ENCODE measurements at places on chromosomes 16 and 17.

DNA sequence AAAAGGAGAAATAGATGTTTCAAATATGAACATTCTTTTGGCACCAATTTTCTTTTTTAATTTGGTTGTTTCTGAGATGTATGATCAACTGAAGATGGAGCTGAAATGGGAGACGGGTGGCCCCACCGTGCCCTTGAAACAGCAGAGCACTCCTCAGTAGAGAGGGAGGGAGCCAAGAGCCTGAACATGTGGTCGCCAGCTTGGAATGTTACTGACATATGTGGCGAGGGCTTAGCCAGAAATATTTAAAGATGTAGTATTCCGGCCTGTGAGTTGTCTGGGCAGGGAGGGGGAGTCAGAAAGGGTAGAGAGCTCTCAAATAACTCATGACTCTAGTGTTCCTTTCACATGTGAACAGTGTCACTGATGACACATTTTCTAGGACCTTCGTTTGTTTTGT, 13.3 kb upstream of the MRC2 start:
- no peak for DNase-seq

DNA sequence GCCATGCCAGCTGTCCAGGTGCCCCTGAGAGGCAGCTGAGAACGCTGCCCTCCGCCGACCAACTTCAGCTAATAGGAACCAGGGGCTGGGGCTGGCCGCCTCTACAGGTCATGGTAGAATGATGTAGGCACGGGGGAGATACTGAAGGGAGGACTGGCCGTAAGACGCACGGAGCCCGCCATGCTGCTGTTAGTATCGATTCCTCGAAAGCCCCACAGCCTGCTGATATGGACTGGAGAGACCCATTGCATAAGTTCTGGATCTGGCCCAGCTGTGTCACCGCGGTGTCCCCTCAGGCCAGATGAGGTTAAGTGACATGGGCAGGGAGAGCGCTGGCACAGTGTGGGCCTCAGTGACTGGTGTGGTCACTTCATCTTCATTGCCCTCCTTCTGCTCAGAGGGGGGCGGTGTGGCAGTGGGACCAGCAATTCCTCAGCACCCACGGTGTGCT, 75.6 kb downstream of the AMFR start:
- DNase-seq: no peak

DNA sequence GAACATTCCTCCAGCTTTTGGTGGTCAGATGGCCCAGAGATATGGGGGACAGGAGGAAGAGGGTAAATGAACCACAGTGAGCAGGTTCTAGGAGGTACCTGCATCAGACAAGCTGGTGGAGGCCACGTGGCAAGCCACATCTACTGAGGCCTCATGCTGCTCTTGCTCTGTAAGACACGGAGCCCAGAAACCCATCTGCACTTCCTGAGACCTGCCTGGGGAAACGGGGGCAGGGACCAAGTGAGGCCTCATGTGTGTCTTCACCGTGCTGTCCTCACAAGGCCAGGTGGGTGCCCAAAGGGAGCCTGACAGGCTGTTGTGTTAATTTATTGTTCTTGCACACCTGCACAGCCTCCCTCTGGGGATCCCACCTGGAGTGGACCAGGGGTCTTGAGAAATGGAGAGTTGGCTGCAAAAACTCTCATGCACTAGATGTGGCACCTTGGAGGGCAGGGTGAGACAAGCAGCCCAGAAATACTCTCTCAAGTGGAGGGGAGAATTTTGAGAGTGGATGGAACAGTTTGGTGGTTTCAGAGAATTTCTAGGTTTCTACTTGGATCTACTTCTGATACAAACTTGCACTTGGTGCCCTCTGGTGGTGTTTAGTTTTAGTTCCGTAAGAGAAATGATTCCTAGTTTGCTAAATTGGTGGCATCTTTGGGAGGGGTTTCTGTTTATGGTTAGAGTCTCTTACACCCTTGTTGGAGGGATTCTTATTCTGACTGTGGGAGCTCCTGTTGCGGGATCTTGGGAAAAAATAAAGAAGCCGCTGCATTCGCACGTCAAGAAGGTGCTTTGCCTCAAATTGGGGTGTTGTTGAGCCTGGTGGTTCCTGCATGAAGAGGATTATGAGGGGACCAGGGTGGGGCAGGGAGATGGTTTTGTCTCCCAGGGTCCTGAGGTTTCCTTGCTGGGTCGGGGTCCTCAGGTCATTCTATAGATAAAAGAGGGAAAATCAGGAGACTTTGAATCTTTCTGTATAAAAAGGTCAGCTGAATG, 47.5 kb downstream of the SLC6A2 start:
- DNase-seq: peak; percentile 4

GRCh38 chr16:24996301-24996700, 18.9 kb downstream of the ARHGAP17 start:
- no peak for DNase-seq

GRCh38 chr16:82135844-82136243, 34.2 kb downstream of the MPHOSPH6 start:
- no peak for DNase-seq

DNA sequence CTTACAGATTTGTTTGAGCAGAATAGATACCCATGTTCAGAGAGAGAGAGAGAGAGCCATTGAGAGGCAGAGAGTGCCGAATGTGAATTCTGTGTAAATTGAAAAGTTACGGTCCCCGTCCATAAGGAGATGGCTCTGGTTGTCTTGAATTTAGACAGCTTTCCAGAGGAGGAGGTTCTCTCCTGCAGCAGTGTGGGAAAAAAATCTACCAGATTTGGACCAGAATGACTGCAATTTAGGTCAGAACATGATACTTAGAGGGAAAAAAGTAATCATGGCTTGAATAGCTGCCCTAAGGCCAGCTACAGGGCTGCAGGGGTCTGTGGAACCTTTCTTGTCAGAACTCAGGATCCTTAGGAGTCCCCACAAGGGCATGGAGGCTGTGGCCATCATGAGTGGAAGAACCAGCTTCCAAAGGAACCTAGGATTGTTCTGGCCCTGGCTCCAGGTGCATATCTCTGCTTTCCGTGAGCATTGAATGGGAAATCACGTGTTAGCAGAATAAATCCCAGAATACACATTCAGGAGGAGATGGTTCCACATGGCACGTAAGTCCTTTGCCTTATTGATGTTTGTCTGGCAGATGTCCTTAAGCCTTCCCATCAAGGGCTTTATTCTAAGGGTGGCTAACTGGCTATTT, 13.0 kb downstream of the PITPNC1 start:
- DNase-seq: peak; percentile 49

GRCh38 chr17:81453712-81454111, 58.5 kb downstream of the BAHCC1 start:
- no peak for DNase-seq

DNA sequence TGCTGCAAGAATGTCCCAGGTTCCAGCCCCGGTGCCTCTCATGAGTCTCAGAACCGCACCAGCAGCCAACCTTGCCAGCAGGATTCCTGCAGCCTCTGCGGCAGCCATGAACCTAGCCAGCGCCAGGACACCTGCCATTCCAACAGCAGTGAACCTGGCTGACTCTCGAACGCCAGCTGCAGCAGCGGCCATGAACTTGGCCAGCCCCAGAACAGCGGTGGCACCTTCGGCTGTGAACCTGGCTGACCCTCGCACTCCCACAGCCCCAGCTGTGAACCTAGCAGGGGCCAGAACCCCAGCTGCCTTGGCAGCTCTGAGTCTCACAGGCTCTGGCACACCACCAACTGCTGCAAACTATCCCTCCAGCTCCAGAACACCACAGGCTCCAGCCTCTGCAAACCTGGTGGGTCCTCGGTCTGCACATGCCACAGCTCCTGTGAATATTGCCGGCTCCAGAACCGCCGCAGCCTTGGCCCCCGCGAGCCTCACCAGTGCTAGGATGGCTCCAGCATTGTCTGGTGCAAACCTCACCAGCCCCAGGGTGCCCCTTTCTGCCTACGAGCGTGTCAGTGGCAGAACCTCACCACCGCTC, 9.8 kb downstream of the ELOB start:
- no peak for DNase-seq

GRCh38 chr16:69852815-69853214, 90.7 kb downstream of the WWP2 start:
- DNase-seq: no peak

DNA sequence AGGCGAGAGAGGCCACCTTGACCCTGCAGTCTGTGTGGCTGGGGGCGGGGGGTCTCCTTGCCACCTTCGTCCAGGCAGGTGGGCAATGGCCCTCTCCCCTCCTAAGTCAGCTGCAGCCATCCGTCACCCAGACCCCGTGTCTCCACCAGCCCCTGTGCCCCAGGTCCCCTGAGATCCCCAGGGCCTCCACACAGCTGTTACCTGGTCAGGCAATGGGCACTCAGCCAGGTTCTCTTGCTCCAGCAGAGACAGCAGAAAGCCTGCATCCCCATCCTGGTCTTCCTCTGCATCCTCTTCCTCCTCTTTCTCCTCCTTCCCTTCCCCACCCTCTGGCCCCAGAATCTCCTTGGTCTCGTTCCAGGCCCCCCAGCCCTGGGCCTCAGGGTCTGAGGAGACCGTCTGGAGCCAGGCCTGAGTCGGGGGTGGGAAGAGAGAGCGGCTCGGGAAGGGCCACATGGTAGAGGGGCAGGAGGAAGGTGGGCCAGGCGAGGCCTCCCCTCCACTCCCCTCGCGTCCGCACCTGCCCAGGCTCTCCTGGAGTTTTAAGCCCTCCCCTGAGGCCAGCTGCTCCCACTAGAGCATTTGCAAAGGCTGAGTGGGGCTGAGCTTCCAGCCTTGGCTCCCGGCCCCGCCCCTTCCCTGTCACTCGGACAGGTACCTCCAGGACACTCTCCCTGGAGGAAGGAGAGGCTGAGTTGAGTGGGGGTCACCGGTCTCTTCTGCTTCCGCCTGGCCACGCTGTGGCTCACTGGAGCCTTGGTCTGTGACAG, at the start of gene PABPN1L:
Gene PABPN1L (minus strand): TSS at position 510 of the 770 bp plus-strand sequence. CDS start 54 bp downstream, at position 456.
- DNase-seq: no peak

GRCh38 chr17:17874478-17874877, 37.7 kb upstream of the SREBF1 start:
- DNase-seq: no peak

- no peak for DNase-seq
Measured at GRCh38 chr17:40796846-40797245, 2.9 kb downstream of the KRT28 start.

- DNase-seq: no peak
Measured at GRCh38 chr17:31877341-31877740, 18.3 kb upstream of the COPRS start.

DNA sequence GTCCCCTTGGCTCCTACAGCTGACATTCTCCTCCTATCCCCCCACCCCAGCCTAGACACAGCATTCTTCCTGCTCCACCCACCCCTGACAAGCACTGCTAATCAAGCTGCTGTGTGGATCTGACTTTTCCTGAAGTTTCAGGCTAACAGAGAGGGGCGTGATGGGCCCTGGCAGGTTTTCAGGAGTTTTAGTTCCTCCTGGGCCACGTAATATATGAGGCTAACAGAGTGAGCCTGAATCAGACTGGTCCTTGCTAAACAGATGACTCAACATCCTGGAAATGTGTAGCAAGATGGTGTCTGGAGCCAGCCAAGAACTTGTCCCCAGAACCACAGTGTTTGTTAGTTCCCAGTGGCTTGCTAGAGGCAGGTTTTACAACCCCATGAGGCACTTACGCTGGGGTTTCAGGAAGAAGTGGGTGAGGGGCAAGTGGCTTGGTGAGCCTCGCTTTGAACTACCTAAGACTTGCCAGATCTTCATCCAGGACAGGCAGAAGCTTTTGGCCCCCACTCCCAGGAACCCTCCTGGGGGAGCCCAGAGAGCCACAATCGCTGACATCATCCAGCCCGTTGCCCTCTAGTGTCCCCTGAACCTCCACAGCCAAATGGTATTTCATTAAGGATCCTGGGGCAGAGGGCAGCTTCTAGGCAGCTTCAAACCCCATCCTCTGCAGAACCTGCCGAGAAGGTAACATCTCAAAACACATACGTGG, 15.9 kb downstream of the TMEM92 start:
- DNase-seq: no peak

DNA sequence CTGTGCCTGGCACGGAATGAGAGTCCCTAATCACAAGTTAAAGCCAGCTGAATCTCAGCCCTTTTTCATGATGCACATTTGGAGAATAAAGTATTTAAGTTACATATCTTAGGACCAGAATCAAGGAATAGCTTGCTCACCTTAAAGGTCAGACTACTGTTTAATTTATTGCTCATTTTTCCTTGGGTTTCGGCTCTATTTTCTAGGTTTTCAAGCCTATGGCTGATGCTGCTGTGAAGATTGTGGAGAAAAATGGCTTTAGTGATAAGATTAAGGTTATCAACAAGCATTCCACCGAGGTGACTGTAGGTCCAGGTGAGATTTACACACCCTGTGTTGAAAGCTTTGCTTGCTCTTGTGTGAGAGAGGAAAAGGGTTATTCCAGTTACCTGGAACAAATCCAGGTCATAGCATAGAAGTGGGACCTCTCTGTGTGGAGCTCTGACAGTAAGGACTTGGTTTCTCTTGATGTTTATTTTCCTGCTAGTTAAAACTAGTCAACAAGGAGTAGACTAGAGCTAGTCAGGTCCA, 18.1 kb downstream of the PRMT7 start:
- no peak for DNase-seq

DNA sequence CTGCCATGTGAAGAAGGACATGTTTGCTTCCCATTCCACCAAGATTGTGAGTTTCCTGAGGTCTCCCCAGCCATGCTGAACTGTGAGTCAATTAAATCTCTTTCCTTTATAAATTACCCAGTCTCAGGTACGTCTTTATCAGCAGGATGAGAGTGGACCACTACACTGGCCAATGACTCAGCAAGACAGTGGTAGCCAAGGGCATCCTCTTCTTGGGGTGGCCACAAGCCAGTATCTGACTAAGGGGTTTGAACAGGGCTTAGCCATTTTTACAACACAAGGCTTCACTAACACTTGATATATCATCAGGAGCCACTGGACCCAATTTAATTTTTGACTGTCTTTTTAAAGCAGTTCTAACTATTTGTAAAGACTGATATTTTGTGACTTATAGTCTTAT, 21.1 kb upstream of the KRT24 start:
- no peak for DNase-seq

GRCh38 chr16:67451704-67452435, 20.9 kb downstream of the HSD11B2 start:
- no peak for DNase-seq

DNA sequence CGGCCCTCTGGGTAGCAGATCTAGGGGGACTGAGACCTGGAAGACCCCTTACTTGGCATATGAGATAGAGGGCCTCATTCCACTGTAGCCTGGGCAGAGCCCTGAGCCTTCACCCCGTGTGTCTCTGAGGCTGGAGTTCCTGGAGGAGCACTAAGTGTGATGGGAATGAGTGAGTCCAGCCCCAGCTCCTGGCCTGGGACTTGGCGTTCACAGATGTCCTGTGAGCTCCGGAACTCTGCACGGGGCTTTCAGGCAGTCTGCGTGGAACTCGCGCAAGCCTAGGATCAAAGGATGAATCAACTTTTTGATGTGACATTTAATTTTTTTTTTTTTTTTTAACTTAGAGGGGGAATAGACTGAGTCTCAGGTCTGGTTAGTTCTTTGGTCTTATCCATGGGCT, 1.8 kb downstream of the NKD1 start:
- no peak for DNase-seq

DNA sequence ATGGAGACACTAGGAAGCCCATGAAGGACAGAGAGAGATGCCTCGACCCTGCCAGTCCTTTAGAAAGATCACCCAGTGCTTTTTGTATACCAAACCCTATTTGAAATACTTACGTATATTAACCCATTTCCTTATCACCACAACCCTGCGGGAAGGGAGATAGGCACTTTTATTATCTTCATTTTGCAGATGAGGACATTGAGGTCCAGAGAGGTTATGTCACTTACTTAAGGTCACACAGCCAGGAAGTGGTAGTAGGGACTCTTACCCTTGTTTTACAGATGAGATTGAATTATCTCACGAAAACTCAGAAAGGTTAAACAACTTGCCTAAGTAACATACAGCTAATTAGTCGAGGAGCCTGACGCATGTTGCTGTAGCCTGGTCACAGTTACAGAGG, 38.2 kb downstream of the IL4R start:
- no peak for DNase-seq

- DNase-seq: no peak
Measured at GRCh38 chr16:59385959-59386358, 651.8 kb upstream of the GOT2 start.
